ENCODE measurements at places on chromosomes 4 and X. TPM values are rescaled to one million over a fixed set of nuclear protein-coding genes. Genes with fewer than 3 reads are reported as not detected.

Gene ACE2
- not detected for total RNA-seq

Gene AFP
- total RNA-seq = not detected

Gene MMAA
- total RNA-seq = 2.8 TPM

Gene SPON2
- total RNA-seq = 0.29 TPM

Gene SCML1
- total RNA-seq = 6.5 TPM

Gene CSN1S1
- total RNA-seq = not detected

Gene TCEAL9
- 93.6 TPM for total RNA-seq

Gene PARM1
- 0.63 TPM for total RNA-seq

Gene FAT1
- total RNA-seq = 50.2 TPM

Gene XAGE2
- not detected for total RNA-seq

Gene PNMA6A
- 1.6 TPM for total RNA-seq

Gene SOD3
- total RNA-seq = 0.18 TPM

Gene TMEM271
- total RNA-seq = not detected

Gene TIGD4
- 0.11 TPM for total RNA-seq

Gene SPANXN4
- not detected for total RNA-seq

Gene SMPX
- total RNA-seq = not detected

Gene AR
- total RNA-seq = 0.06 TPM

Gene SSX1
- not detected for total RNA-seq

Gene STATH
- total RNA-seq = not detected

Gene PAK3
- 1.5 TPM for total RNA-seq

Gene TGIF2LX
- 0.69 TPM for total RNA-seq

Gene TCEAL7
- 6.5 TPM for total RNA-seq

Gene PCSK1N
- total RNA-seq = 28.7 TPM
